ENCODE measurements at places on chromosomes 6 and 20.
A peak's percentile ranks its signal among the peaks of the same experiment; 100 is the strongest.

- no peak for DNase-seq
Observed at GRCh38 chr20:1287306-1287705, 21.2 kb downstream of the SNPH start.

DNA sequence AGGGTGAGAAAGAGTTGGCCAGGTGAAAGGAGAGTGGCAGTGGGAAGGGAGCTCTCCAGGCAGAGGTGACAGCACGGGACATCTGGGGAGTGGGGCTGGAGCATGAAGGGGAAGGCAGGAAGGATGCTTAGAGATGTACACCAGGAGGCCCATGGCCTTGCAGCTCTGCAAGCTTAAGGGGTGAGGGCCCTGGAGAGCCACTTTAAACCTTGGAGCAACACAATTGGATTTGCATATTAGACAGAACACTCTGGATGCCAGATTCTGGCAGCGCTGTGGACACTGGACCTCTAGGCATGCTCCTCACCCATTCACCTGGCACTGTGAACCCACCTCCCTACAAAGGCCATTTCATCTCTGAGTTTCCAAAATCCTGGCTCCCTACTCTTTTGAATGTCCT, 3.7 kb upstream of the CD40 start:
- no peak for DNase-seq

GRCh38 chr20:47004179-47004578, 109.5 kb downstream of the EYA2 start:
- DNase-seq: no peak

DNA sequence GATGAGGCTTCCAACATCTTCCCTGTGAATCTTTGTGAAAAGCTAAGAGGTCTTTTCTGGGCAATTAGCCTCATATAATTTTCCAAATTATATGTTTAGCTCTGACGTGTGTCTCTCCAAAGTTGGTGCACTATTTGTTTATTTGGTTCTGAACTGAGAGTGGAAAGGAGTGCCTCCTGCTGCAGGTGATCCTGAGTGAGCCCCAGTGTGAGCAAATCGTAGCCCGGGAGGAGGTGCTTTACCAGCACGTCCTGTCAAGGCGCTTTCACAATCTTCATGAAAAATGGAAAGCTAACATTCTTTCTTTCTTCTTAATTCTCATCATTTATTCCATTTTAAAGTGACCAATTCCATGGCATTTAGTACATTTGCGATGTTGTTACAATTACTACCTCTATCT, 231.9 kb downstream of the BMP2 start:
- DNase-seq: no peak

GRCh38 chr6:33317419-33317668, 200 bp downstream of the ZBTB22 start:
- DNase-seq: no peak

- DNase-seq: no peak
Observed at GRCh38 chr6:53378208-53378607, 29.5 kb upstream of the ELOVL5 start.

DNA sequence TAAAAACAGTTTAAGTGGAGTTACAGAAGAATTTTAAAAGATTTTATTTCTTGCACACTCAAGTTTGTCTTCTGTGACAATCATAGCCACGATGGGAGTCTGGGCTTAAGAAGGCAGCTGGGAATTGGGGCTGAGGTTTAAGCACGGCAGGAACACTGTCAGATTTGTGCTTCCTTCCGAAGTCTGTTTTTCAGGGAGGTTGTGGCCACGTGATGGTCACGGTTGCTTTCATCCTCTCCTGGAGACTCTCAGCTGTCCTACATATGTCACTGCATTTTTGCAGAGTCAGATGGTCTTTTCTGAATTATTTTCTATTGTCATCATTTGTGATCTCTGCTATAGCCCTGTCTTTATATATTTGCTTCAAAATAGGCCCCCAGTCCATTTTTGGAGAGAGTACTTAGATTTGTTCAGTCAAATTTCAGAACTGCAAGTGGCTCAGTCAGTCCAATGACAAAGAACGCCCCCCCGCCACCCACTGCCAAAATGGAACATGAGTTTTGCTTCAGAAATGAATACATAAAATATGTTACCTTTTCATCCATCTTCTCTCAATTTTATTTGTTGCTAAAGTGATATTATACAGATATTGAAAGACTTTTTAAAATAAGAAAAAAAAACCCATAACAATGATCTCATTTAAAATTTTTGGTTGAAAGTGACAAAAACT, 111.8 kb upstream of the ZFP64 start:
- DNase-seq: no peak

DNA sequence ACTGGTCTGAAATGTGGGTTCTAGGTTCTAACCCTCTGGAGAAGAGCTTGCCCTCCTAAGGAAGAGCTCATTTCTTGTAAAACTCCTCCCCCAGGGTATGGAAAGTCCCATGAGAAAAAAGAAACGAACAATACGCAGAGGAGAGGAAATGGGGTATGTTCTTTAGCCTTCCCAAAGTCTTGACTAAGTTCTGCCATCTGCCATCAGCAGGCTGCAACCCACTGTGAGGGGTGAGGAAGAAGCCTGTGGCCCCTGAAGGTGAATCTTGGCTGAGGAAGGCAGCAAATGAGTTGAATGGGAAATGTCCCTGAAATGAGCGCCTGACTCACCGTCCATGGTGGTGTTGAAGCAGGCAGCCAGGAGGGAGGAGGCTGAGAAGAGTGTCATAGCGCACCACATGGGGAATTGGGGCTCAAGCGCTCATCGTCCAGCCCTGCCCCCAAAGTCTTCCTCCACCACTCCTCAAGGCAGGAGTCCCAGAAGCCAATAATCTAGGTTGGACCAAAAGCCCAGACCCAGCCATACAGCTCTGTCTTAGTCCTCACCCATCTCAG, 10.4 kb upstream of the MATN4 start:
- no peak for DNase-seq

GRCh38 chr6:135438907-135439535, 58.5 kb downstream of the AHI1 start:
- peak; percentile 38 for DNase-seq

GRCh38 chr6:106866875-106867658, 107.5 kb downstream of the CD24 start:
- peak; percentile 19 for DNase-seq

DNA sequence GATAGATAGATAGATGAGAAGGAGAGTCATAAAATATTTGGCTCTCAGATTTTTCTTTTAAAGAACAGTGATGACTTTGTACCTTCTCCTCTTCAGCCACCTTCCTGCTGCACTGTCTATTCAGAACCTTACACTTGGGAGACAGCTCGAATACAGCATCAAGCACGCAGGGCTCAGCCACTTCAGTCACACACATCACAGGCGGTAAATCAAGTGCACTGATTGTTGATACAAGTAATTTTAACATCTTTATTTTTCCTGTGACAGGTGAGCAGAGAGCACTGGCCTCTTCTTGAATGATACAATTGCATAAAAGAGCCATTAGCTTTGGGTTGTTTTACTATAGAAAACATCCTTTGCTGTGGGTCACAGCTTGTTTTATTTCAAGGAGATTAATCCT, 1118.5 kb upstream of the EYS start:
- DNase-seq: no peak

DNA sequence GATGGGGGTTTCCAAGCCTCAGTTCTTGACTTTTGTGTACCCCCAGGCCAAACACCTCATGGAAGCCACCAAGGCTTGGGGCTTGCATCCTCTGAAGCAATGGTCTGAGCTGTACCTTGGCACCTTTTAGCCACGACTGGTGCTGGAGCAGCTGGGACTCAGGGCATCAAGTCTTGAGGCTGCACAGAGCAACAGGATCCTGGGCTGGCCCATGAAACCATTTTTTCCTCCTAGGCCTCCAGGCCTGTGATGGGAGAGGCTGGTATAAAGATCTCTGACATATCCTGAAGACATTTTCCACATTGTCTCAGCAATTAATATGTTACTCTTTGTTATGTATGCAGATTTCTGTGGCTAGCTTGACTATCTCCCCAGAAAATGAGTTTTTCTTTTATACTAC, 269.1 kb upstream of the TBX18 start:
- DNase-seq: no peak

- DNase-seq: peak; percentile 77
Observed at GRCh38 chr6:32439602-32440214, at the start of gene HLA-DRA. Gene HLA-DRA, plus strand, starts transcription at chr6:32439887. Its CDS starts 64 bp downstream, at chr6:32439951.

GRCh38 chr20:58989196-58989595, 8.1 kb downstream of the NELFCD start:
- DNase-seq: no peak

GRCh38 chr20:39738651-39739050, 776.5 kb downstream of the DHX35 start:
- no peak for DNase-seq

- DNase-seq: no peak
Observed at GRCh38 chr6:85569323-85569722, 24.3 kb downstream of the SNX14 start.

DNA sequence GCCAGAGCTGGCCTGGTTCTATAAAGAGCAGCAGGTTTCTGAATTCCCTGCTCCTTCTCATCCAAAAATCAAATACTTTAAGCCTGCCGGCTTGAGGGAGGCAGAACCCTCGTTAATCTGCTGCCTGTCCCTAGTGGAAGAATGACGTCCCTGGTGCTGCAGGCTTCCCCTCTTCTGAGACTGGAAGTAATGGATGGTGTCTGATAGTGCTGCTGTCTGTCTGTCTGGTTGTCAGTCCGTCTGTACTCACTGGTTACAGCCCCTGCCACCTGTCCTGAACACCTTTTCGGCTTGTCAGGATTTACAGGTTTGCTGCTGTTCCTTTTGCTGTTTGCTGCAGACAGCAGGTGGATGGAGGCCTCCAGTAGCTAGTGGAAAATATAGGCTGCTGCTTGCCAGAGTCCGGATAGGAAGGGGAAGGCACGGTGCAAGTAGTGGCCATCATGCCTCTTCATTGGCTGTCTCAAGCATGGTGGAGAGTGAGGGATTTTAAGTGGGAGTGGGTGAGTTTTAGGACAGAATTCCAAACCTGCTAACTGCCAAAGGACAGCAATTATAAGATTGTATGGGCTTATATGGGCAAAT, 2.5 kb downstream of the RIMS1 start:
- no peak for DNase-seq

DNA sequence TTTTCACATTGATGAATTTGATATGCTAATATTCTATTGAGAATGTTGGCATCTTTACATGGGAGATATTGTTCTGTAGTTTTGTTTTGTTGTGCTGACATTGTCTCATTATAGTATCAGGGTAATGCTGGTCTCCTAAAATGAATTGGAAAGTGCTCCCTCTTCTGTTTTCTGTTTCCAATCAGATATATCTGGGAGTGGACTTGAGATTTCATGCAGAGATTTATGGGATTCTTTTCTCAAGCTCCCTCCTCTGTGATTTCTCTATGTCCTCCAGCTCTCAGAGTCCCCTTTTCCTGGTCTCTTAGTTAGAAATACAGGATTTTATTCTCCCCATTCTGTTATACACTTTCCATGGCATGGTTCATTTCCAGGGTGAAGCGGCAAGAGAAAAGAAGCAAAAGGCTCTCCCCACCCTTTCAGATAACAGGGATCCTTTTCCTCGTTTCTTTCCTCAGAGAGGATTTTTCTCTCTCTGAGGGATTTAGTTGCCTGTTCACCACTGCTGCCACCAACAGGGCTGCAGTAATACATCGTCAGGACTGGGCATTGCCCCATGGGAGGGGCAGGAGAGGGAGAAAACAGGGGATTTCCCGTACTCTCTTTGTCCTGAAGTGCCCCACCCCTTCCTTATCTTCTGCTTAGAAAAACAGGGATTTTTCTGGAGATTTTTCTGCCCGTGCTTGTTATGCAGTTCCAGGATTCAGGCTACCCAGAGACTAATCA, 59.3 kb upstream of the STMND1 start:
- peak; percentile 86 for DNase-seq

GRCh38 chr6:151958332-151958731, 150.8 kb downstream of the ESR1 start:
- DNase-seq: no peak
